ENCODE measurements at places on chromosomes 5 and 9.

DNA sequence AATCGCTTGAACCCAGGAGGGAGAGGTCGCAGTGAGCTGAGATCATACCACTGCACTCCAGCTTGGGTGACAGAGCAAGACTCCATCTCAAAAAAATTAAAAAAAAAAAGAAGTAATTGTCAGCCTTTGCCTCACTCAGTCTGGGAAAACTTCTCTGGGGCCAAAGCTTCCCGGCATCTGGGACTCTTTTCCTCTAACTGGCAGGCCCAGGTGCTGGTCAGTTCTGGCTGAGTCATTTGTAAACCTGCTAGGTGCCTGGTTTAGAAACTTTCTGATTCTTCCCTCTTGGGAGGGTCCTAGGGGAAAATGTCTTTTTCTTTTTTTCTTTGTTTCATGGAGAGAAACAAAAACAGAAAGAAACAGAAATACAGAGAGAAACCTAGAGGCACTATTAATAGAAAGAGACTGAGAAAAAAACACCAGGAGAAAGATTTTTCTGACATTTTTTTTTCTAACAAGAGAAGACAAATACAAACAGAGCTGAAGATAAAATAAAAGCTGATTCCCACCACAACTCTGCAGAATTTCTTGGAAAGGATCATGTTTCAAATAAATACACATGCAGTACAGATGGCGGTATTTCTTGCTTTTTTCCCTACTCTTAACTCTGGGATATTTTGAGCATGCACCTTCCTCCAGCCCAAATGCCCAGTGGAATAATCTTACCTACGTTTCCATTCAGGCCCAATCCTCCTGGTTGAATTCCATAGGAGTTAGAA lies 22.1 kb upstream of the UBAP2 start:
- DNase-seq, result no peak

DNA sequence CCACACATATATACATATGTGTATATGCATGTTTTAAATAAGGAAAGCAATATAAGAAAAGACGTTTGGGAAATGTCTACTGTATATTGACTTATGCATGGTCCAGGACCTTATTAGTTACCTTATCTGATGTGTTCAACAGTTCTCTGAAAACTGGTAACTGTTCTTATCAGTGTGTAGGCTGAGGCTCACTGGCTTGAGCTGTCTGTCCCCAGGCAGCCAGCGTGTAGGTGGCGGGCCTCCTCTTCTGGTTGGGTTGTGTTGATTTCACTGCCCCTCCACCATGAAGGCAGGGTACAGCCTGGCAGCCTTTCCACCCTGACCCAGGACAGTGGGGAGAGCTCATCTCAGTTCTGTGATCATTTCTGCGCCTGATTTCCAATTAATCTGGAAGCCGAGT lies 38.7 kb upstream of the SEMA4D start:
- DNase-seq, result no peak

DNA sequence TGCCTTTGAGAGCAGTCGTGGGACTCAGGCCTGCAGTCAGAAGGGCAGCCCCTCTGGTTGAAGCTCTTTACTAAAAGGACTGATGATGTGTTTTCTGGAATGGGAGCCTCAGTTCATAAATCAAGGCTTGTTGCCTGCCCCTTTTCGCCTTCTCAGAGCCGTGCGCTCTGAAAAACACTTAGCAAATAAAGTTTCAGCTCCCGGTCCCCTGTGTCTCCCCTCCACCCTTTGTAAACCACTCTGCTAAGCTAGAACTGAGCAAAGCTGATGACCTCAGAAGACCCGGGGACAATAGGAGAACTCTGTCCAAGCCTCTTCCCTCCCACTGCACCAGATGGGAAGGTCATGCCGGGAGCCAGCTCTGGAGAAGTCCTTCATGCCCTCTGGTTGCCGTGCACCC lies 39.3 kb upstream of the ADRA1B start:
- no peak for DNase-seq

- DNase-seq, result no peak
These were observed 97.0 kb downstream of the FOCAD start for GRCh38 chr9:20781092-20781491.

- no peak for DNase-seq
These were observed 11.2 kb upstream of the NOTCH1 start for GRCh38 chr9:136557036-136557435.

GRCh38 chr5:91906027-91906426 lies 522.9 kb upstream of the ARRDC3 start:
- DNase-seq, result no peak

- no peak for DNase-seq
These were observed 29.5 kb downstream of the CAST start for GRCh38 chr5:96691503-96692303.

DNA sequence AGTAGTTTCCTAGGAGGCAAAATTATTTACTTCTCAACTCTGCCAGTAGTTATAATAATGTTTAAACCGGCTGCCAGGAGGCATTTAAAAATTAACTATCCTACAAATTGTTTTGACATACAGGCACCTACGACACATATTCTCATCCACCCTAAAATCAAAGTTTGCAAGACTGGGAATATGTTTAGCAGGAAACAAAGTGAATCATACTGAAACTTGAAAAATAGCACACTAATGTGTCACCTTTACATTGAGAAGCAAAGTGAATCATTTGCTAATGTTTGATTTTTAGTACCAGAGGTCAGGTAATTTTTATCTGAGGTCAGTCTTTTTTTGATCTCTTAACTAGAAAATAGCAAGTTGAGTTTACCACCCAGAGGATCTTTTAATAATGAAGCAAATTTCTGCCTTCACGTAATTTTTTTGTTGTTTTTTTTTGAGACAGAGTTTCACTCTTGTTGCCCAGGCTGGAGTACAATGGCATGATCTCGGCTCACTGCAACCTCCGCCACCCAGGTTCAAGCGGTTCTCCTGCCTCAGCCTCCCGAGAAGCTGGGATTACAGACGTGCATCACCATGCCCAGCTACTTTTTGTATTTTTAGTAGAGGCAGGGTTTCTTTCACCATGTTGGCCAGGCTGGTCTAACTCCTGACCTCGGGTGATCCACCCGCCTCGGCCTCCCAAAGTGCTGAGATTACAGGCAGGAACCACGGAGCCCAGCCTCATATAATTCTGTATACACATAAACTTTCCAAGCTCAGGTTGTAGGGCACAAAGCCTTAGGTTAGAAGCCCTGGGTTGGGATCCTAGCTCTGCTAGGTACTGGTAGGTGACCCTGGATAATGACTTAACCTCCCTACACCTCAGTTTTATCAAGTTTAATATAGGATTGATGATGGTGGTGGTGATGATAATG lies 124.3 kb downstream of the UGCG start:
- DNase-seq, result no peak

- DNase-seq, result no peak
These were observed 7.5 kb upstream of the RMND5B start for GRCh38 chr5:178123094-178123965.

- no peak for DNase-seq
These were observed 372.8 kb downstream of the PLK2 start for GRCh38 chr5:58087123-58087522.

GRCh38 chr5:28249771-28250415 lies 1211.5 kb upstream of the CDH9 start:
- DNase-seq, result no peak

GRCh38 chr5:176447591-176447977 lies 601 bp upstream of the FAF2 start:
- DNase-seq, result peak; percentile 1

DNA sequence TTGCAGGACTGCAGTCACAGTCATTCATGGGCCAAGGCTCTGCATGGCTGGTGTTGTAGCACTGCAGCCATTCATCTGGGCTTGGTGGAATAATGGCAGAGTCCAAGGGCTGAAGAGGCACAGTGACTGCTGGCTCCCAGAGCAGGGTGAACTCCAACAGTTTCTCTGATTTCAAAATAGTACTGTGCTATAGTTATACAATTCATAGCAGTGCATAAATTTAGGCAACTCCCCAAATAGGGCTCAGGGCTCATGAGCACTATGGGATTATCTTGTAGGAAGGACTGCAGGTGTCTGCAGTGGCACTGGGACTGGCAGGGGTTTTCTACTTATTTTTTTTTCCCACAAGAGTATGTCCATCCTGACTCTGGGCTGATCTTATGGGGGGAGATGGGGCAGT lies 642.5 kb upstream of the SGCD start:
- no peak for DNase-seq

- DNase-seq, result no peak
These were observed 121.0 kb upstream of the RGS7BP start for GRCh38 chr5:64384765-64385164.

DNA sequence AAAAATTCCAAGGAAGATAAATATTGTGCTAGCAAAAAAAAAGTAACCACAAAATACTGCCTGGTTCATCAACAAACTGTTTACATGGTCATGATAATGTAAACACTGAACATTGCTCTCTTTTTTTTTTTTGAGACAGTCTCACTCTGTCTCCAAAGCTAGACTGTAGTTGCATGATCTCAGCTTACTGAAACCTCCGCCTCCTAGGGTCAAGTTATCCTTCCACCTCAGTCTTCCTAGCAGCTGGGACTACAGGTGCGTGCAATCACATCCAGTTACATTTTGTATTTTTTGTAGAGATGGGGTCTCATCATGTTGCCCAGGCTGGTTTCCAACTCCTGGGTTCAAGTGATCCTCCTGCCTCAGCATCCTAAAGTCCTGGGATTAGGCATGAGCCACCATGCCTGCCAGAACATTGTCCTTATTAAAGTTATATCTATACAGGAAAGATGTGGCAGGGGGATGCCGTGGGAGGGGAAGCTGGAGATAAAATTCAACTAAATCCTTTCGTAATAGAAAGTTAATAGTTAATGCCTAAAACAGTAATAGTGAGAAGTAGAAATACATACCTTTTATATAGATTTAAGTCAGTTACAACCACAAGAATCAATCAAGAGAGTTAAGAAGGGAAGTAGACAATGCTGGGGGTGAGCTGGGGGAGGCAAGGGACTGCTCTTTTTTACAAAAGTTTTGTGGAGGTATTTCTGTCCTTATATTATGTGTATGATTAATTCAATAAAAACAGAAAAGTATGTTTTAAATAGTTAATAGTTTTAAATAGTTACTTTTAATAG lies 52.3 kb downstream of the RGMB start:
- DNase-seq, result no peak

DNA sequence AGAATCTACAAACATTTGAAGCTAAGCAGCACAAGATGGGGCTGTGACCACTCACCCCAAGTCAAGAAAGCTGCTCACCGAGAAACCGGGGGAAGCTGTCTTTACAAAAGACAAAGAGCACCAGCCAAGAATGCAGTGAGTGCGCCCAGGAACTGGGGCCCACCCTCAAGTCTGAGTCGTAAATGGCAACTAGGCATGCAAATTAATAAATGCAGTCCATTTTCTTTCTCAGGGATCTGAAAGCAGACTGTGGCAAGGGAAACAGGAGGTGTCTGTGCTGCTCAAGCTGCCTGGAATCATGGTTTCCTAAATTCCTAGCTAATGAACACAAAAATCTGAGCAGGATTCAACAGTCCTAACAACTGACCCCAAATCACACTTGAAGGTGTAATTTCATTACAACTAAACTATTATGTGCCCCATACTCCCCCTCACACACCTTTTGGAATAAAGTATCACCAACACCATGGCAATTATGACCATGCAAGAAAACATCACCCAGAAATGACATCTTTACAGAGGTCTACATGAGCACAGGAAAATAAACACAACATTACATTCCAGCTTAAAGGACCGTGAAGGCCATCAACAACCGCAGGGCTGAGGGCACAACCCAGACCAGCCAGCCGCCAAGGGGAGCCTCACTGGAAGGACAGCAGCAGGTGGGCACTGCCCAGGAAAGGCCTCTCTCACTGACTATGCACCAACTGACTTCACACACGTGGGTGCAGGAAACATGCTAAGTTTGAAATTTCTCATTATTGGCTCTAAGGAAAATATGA lies 17.6 kb downstream of the NSUN2 start:
- DNase-seq, result no peak

GRCh38 chr9:82404881-82405280 lies 416.3 kb downstream of the SPATA31D1 start:
- DNase-seq, result no peak

DNA sequence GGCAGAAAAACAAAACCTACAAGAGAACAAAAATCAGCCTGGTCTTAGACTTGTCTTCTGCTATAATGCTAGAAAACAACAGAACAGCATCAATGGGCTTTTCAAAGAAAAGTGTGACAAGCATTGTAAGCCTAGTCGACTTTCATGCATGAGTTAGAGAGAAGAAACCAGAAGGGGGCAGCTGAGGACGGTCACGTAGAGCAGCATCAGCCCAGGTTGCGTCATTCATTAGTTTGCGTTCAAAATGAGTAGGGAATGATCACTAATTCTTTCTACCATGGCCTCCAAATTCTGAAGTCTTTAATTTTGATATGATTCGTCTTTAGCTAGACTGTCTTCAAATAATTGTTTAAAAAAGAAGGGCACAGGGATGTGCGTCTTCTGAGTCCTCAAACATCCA lies 4.7 kb upstream of the ISCA1 start:
- DNase-seq, result no peak

- DNase-seq, result no peak
These were observed 307.6 kb downstream of the ARL15 start for GRCh38 chr5:54002779-54003178.

DNA sequence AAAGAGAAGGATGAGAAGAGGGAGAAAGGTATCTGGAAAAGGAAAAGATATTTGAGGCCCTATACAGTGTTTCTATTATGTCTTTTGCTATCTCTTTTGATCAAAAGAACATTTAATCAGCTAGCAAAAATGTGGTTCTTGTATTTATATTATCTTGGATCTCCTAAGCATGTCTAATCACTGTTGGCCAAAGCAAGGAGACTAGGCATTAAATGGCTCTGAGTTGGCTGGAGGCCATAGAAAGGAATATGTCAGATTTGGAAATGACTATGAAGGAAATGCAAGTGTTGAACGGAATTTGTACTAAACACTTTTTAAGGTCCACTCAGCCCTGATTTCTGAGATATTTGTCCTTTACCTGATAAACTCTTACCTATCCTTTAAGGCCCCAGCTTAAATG lies 22.4 kb upstream of the THG1L start:
- DNase-seq, result no peak

DNA sequence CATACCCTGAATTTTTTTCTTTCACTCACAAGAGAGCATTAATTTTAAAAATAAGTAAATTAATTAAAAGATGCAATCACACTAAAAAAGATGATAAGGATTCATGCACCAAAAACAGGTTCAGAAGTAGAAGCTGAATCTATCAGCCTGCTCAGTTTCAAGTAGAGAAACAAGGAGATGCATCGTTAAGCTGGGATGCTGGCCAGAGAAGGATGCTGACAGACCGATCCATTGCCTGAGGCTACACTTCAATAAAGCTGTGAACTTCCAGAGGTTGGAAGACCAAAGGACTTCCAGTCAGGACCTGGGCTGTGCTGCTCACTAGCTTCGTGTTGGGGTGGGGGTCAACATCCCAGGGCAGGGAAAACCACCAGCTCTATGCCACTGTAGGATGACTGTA lies 457.7 kb downstream of the EFNA5 start:
- no peak for DNase-seq

DNA sequence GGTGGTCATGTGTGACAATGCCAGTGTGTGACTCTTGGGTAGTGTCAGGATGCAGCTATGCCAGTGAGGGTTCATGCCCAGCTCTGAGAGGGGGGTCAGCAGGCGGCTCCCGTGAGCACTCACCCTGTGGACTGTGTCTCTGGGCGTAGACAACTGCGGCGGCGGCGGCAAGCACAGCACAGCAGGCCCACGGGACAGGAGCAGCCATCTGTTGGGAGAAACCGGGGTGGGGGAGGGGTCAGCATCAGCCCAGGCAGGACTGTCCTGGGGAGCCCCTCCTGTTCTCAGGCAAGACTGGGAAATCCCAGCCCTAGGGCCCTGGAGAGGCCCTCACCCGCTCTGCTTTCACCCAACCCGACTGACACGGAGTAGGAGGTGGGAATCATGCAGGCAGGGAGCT lies 20.8 kb downstream of the CNTFR start:
- DNase-seq, result no peak
